Glomerular endothelial cell (primary cell): ENCODE measurements at places on chromosomes 12 and 14.

DNA sequence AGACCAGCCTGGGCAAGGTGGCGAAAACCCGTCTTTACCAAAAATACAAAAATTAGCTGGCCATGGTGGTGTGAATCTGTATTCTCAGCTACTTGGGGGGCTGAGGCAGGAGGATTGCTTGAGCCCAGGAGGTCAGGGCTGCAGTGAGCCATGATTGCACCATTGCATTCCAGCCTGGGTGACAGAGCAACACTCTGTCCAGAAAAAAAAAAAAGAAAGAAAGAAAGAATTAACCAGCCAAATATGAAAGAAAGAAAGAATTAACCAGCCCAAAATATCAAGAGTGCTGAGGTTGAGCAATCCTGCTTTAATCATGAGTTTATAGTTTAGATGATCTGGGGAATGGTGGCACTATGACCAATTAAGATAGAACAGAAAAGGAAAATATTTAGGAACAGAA lies 3.5 kb upstream of the ACTN1 start:
- DNase-seq, result no peak

DNA sequence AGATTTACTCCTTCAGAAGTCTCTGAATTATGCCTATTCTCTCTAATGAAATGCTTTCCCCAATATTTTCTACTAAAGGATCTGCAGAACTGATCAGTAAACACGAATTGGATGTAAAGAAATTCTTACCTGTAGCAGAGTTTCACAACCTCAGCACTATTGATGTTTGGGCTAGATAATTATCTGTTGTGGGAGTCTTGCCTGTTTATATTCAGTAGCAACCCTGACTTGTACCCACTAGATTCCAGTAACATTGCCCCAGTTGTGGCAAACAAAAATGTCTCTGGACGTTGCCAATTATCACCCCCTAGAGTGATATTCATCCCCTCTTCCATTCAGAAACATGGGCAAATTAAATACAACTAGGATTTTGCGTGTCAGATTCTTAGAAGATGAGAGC lies 156.8 kb upstream of the TMTC2 start:
- no peak for DNase-seq

- no peak for DNase-seq
Measured at GRCh38 chr12:71665090-71665463, 976 bp downstream of the THAP2 start.

GRCh38 chr12:123094349-123095077 lies 56.4 kb downstream of the PITPNM2 start:
- DNase-seq, result no peak

GRCh38 chr12:109016978-109017377 lies 3.9 kb downstream of the SVOP start:
- no peak for DNase-seq

- DNase-seq, result no peak
Measured at GRCh38 chr14:96821501-96821900, 24.3 kb downstream of the VRK1 start.

DNA sequence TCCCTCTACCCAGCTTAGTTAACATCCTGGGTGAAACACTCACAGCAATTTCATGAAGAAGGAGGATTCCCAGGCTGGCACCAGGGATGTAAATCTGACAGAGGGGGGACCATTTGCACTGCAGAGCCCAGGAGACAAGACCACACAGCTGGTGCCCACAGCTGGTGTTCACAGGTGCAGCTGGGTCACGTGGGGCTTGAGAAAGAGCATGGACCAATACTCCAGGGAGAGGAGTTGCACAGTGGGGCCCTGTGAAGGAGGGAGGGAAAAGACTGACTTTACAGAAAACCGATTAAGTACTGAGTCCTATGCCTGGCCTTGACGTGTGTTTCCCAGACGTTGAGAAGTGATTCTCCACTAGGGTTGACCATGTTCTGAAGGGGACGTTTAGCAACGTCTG lies 1316.7 kb upstream of the TMEM132C start:
- no peak for DNase-seq

DNA sequence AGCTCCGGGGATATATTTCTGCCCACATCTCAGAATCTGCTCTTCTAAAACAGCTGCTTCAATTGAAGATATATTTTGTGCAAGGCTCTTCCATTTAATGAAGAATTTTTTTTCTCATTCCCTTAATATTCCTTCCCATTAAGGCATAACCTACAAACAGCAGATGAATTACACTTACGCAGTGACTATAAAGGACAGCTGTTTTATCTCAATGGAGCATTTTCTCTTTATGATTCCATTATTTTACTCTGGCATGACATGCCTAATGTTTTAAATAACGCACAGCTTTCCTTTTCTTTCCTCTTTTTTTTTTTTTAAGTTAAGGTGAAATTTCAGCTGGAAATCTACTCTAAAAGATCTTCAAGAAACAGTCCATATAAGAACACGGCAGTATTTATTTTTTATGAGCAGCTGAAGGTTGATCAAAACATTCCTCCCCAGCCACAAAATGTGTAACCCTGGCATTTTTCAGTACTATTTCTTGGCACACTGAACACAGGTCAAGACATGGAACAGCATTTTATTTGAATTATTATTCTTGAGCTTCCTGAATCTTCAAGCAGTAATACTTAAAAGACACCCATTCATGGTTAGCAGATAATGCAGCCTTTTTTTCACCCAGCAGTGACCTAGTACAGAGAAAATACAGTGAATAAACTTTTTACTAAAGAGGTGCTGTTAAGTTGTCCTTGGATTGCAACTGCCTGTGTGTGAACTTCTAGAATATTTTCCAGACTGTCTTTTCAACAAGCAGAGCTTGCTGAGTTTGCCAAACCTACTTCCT lies 118.1 kb upstream of the FOXN3 start:
- no peak for DNase-seq

- no peak for DNase-seq
Measured at GRCh38 chr12:12366701-12367481, 10.0 kb downstream of the BORCS5 start.

- DNase-seq, result no peak
Measured at GRCh38 chr14:72284176-72284575, 351.9 kb downstream of the RGS6 start.

- no peak for DNase-seq
Measured at GRCh38 chr14:104178279-104178678, 39.9 kb downstream of the KIF26A start.

- DNase-seq, result peak; percentile 47
Measured at GRCh38 chr14:88492272-88493089, 62.3 kb downstream of the PTPN21 start.

DNA sequence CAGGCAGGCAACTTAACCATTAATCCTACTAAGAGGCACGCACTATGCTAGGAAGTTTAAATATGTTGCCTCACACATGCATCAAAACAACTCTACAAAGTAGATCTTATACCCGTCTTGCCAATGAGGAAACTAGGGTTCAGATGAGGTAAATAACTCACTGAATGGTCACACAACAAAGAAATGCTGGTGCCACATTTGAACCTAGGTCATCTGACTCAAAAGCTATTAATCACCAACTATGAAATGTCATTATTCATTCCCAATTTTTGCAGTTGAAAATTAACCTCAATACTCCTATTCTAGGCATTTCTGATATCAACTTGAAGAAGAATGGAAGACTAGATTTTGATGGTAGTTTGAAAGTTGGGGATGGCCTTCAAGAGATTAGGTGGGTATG lies 2.8 kb upstream of the PYROXD1 start:
- DNase-seq, result no peak

- no peak for DNase-seq
Measured at GRCh38 chr14:61388173-61388975, 67.0 kb downstream of the PRKCH start.

DNA sequence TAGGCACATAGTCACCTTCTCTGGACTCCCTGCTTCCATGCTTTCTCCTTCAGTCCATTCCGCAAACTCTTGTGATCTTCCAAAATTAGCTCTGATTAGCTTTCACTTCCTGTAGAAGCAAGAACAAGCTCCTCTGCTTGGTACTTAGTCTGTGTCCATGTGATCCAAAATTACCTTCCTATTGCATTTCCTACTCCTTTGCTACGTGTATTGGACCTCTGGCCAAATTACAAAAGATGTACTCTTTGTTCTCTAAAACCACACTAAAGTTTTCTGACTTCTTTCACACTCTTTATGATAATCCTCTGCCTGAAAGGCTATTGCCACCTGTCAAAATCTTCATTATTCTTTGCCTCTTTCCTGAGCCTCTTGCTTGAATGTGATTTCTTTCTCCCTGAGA lies 786 bp upstream of the TSFM start:
- DNase-seq, result no peak

DNA sequence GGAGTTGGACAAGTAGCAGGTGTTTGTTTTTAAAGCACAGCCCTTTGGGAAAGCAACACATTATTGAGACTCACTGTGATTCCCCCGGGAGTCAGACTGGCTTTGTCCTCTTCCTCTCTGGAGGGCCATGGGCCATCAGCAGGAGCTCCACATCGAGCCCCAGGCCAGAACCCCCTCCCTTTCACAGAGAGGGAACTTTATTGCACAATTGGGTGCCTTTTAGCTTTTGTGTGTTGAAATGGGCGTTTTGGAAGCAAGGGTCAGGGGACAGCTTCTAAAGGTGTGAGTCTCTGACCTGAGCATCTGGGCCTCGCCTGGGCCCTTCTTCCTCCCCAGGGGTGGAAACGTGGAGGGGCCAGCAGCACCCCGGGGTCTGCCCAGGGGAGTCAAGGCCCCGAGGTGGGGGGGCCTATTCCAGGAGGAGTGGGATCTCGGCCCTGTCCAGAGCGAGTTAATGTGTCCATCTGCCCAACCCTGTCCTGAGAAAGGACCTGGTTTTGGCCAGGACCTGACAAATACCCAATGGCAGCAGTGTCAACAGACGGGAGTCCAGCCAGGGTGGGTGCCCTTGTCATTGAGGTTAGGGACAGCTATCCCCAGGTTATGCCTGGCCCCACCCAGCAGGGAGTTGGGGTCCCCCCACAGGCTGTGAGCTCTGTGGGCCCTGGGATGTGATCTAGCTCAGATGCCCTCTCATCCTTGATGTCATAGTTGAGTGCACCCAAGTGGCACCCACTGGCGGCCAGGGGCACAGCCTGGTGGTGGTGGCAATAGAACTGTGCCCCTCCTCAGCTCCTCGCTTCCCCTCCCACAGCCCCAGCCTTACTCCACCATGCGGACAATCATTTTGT lies 37.1 kb downstream of the SLC8B1 start:
- no peak for DNase-seq

GRCh38 chr12:90974286-90974685 lies 19.3 kb upstream of the CCER1 start:
- DNase-seq, result no peak

DNA sequence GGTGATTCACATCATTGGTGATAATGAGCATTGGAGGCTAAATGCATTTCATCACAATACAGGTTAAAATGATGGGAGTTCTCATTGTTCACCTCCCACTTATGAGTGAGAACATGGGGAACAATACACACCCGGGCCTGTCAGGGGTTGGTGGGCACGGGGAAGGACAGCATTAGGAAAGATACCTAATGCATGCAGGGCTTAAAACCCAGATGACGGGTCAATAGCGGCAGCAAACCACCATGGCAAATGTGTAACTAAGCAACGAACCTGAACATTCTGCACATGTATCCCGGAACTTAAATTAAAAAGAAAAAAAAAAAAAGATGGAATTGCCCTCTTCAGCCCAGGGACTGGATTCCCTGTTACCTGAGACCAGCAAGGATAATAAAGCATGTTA lies 2.3 kb upstream of the LUM start:
- no peak for DNase-seq
